HCEC 1CT (cell line): ENCODE measurements at places on chromosomes 1 and 21.

DNA sequence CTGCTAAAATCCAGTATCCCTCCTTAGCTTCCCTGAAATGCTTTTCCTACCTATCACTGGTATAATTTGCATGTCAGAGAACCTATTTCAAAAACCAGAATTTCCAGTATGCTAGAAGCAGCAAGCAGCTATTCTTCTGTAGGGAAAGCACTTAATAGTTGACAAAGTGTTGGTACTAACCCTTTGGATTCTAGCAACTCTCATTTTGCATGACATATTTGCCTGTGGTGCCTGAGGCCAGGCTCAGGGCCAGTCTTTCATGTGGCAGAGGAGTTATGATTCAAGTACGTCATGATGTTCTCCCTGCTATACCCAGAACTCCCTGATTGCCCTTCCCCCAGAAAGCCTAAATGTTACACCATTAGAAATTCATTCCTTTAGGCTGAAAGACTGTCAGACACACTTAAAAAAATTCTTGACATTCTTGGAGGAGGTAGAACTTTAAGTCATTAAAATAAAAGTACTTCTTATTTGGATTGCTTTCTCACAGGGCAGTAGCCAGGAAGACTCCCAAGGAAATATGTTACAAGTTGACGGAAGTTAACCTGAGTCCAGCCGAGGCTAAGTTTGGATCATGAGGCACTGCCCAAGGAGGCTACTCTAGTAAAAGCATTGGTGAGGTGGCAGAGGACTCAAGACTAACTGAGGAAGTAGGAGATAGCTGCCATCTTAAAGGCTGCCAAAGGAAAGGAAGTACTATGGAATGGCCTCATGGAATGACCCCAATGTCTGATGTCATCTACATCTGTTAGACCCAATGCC lies 298.4 kb upstream of the SPAG17 start:
- no peak for DNase-seq

DNA sequence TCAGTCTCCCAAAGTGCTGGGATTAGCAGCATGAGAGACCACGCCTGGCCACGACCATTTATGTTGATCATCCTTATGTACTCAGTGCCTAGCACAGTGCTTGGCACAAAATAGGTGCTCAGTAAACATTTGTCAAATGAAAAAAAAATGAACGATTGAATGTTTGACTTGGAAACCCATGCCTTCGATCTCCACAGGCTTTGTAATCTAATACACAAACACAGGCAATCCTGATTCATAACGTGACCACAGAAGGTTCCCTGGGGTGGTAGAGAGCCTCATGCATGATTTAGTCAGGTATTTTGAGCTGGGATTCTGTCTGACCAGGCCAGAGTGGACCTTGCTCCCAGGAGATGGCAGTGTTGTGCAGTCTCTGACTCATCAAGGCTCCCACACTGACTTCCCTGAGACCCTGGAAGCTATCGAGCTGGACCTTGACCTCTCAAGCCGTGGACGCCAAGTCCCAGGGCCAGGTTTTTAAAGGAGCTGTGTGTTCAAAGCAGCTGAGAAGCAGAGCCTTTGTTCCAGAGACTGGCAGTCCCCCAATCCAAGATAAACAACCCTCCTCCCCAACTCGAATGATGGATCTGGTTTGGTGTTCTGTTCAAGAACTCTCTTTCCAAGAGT lies 81.1 kb downstream of the PGM1 start:
- peak; percentile 85 for DNase-seq

DNA sequence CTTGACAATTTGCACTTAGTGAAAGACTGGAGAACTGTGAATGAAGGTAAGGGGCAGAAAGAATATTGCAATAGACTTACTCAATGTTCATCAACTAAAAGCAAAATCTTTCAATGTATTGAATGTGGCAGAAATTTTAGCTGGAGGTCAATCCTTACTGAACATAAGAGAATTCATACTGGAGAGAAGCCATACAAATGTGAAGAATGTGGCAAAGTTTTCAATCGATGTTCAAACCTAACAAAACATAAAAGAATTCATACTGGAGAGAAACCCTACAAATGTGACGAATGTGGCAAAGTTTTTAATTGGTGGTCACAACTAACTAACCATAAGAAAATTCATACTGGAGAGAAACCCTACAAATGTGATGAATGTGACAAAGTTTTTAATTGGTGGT lies 80.7 kb downstream of the JMJD4 start:
- DNase-seq, result no peak

DNA sequence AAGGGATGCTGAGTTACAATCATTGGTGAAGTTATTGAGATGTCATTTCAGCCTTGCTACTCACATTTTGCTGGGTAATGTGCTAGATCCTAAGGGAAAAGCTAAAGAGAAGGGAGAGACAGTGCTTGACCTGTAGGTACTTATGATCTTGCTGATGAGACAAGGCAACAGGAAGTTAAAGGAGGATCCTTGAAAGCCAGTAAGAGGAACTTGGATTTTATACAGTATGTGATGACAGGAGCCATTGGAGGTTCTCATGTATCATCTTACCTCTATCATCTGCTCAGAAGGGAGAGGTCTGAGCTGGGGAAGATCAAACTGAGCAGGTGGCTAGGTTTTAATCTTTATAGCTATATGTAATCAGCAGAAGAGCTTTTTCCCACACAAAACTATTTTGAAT lies 6.3 kb downstream of the APOBEC4 start:
- no peak for DNase-seq
